ENCODE measurements at places on chromosomes 2 and 18.

DNA sequence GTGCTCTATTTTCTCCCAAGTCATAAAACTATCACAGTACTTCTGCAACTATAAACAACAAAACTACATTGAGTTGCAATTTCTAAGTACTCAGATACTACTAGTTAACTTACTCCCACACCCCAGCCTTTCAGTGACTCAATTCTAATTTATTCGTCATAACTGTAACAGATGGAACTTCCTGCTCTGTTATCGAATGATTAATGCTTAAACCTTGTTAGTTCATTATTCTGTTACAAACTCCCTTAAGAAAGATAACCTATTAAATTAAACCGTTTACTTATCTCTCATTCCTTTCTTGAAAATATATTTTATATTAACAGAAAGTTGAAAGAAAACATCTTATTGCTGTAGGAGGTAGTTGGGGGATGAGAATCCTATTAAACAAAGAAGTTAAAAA, 17.0 kb downstream of the TNFAIP6 start:
- no peak for DNase-seq

- no peak for DNase-seq
Observed at GRCh38 chr2:59339121-59339836, 1098.2 kb upstream of the FANCL start.

DNA sequence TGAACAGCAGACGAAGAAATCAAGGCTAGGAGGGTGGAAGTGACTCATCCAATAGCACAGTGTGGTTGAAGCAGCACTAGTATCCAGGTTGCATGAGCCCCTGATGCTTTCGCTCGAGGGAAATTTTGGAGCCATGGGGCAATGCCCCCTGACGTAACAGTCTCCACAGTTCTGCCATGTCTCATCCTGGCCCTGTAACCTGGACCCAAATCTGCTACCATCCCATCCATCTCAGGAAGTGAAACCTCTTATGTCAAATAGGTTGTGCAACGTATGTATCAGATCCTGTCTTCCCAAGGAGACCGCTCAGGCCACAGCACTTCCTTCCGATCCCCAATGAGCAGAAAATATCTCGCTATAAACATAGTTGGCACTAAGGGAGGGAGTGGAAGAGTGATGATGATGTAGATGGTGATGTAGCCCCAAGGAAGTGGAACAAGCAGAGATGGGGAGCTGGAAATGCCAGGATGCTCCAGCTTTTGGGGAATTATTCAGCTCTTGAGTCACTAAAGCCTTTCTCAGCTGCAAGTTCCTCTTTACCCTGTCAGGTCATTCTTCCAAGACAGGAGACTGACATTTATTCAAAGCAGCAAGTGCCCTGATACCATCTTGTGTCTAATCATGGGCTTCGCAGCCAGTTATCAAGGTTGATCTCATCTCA, 3.0 kb upstream of the IL1B start:
- DNase-seq: no peak

DNA sequence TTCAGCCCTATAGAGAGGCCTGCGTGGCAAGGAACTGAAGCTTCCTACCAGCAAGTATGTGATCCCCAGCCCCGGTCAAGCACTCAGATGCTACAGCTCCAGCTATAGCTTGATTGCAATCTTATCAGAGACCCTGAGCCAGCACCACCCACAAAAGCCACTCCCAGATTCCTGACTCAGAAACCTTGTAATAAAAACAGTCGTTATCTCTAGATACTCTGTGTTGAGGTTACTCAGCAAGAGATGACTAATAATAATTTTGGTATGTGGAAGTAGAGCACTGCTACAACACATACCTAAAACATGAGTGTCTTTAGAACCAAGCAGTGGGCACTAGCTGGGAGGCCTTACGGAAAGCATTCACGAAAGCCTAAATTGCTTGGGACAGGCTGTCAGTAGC, 216.9 kb downstream of the UXS1 start:
- no peak for DNase-seq

DNA sequence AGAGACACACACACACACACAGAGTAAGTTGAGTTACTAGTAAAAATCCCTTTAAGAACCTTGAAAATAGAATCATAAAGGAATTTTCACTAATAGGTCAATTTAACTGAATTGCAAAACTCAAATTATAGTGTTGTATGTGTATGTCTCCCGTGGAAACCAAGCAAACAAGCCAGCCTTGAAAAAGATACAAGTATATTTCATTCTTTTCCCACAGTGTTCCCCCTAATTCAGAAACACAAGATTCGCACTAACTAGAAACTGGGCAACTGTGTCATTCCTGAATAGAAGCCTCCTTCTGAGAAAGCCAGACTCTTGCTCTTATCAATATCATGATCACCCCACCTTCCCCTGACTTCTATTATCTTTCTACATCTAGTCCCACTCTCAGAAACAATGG, 229.5 kb downstream of the PIEZO2 start:
- DNase-seq: no peak

DNA sequence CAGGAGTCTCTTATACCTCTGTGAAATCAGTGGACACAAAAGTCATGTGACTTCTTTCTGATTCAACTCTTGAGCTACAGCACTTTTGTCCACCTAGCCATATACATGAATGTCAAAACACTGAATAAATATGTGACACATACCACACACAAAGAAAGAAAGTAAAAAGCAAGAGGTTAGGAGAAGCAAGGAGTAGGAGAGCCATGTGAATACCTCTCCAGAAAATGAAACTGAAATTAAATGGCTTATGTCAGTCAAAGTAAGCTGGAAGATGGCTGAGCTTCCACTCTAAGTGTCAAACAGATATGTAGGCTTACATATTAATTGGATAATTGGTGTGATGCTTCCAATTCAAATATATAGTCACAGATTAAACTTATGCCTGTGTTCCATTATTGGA, 1050.5 kb downstream of the BCL11A start:
- no peak for DNase-seq

Data from stimulated activated CD4-positive, alpha-beta T cell treated with anti-CD3 and anti-CD28 coated beads, Interleukin-1b, Interleukin-23, amount 100 ng/mL, for 1 hour (primary cell).